Activated T-cell treated with anti-CD3 and anti-CD28 coated beads, Interleukin-2, amount 50 U/mL, for 48 hours (primary cell): ENCODE measurements at places on chromosomes 6 and 20.

DNA sequence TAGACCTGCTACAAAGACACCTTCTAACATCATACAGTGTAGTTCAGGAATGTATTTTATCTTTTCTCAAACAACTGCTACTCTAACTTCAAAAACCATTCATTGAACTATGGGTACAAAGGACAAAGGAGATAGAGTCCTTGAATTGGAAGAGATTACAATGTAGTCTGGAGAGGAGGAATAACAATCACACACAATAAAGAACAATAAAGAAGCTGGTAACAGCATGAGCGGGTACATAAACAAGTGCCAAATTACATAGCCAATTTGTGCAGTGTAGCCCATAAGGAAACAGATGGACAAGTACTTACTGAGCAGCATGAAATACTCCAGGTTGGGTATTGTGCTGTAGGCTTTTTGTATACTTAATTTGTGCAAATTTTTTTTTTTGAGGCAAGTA is 44.3 kb downstream of the OSTM1 start:
- no peak for DNase-seq

DNA sequence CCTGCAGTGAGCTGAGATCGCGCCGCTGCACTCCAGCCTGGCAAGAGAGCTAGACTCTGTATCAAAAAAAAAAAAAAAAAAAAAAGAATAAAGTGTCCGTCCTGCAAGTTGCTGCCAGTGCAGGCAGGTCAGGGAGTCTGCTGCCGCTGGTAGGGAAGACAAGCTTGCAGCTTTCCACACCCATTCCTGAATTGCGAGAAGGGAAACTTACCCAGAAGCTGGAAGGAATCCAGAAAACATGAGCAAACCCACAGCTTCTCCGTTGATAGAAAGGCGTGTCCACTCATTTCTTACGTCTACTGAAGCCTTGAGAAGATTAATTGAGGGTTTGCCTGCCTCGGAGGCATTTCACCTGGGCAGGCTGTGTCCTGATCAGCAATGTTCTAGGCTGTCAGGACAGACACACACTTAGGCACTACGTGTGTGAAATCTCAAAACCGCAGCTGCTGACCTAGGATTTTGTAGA is 61.6 kb upstream of the DSP start:
- no peak for DNase-seq

DNA sequence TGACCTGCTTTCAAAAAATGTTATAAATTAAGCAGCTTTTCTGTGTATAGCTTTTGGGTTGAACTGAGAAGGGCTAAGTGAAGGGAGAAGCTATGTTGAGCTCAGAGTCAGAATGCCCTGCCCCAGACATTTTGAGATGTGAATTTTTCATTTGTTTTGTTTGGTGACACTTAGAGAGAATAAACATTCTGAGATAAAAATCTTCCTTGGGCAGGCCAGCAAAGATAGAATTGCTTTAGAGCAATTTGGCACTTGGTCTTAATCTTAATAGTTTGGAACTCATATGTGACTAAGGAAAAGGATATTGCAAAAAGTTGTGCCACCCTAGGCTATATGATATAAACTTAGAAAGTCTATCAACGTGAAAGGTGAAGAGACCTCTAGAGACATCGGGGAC is 30.2 kb downstream of the MYB start:
- DNase-seq: no peak

DNA sequence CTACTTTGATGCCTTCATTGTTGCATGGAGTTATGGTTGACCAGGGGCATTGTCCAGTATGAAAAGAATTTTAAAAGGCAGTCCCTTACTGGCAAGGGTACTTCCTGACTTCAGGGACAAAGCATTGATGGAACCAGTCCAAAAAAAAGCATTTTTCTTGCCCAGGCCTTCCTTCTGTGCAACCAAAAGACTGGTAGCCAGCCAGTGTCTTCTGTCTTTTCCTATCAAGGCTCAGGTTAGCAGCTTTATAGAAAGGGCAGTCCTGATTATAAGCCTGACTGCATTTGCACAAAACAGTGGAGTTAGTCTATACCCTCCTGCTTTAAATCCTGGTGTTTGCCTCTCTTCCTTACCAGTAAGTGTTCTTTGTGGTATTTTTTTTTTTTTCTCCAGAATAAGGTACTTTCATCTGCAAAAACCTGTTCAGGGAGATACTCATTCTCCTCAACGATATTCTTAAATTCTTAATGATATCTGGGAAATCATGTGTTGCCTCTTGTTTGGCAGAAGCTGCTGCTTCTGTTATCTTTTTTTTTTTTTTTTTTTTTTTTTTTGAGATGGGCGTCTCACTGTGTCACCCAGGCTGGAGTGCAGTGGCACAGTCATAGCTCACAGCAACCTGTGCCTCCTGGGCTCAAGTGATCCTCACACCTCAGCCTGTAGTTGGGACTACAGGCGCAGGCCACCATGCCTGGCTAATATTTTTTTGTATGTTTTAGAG is 33.9 kb downstream of the SCAF8 start:
- no peak for DNase-seq

DNA sequence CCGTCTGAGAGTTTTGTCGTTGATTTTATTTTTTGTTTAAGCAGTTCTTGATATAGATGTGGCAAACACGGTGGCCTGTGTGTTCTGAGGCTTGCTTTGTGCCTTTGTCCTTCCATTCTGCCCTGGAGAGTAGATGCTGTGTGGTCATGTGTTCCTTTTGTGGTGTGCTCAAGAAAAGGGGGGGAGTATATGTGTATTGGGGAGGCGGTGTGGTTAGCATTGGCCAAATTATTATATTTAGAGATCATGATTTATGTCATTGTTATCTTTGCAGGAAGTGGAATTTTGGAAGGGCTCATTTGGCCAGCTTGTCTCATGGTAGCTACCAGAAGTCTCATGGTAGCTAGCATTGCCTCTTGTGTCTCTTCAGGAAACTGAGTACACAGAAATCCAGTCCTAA is 16.4 kb downstream of the RREB1 start:
- no peak for DNase-seq

GRCh38 chr6:157763129-157763903 is 59.7 kb upstream of the SNX9 start:
- no peak for DNase-seq
